CD8-positive, alpha-beta memory T cell (primary cell): ENCODE measurements at places on chromosomes 5 and 9.

DNA sequence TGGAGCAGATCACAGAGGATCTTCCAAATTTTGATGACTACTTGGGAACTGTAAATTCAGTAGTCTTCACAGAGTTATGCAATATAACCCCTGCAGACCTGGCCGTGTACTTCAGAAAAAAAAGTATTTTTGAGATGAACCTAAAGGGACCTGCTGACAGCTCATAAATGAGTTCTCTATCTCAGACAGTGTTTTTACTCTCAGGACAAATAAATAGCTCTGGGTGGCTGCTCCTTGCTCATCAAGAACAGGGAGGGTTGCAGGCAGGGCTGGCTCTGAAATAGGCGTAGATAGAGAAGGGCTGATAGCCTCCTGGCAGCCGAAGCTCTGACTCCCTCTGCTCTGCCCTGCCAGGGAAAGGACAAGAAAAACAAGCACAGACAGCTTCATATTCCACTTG lies 64.8 kb downstream of the PLAC8L1 start:
- DNase-seq, result no peak
- H3K27me3 ChIP-seq, result no peaks in the 10 kb centered on the region
- no peak overlapping the region for H3K4me3 ChIP-seq
- no peaks in the 10 kb centered on the region for H3K36me3 ChIP-seq

GRCh38 chr9:71796100-71796767 lies 27.9 kb upstream of the CEMIP2 start:
- H3K4me3 ChIP-seq, result peak overlapping the region; percentile 38
- no peak for DNase-seq
- H3K27ac ChIP-seq, result no peak overlapping the region
- peaks cover 60% of the 10 kb centered on the region for H3K4me1 ChIP-seq

DNA sequence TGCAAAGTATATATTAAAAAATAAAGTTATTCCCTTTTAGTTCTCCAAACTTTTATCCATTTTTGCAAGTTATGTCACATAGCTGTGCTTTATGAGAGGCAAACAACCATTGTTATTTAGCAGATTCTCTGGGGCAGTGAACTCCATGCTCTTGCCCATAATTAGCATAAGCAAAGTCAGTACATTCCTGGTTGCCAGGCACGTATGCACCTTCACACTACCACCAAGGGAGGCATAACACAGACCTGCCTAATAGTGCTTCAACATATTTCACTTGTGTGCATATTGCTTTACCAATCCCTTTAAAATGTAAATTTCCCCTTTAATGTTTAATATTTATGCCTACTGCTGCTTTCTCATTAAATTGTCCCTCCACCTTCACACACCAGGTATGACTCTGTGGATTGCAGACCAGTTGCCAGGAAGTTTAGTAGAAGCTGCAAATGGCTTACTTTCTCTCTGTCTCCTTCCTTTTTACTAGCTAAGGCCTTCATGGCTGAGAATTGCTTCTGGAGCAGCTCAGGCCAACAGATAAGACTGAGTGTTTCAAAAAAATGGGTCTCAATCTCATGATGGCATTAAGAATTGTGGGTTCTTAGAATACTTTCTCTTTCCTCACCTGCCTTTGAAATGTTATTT lies 388.2 kb downstream of the PRR16 start:
- no peak for DNase-seq
- no peak overlapping the region for H3K27ac ChIP-seq
- H3K4me3 ChIP-seq, result no peak overlapping the region
- H3K36me3 ChIP-seq, result no peaks in the 10 kb centered on the region

DNA sequence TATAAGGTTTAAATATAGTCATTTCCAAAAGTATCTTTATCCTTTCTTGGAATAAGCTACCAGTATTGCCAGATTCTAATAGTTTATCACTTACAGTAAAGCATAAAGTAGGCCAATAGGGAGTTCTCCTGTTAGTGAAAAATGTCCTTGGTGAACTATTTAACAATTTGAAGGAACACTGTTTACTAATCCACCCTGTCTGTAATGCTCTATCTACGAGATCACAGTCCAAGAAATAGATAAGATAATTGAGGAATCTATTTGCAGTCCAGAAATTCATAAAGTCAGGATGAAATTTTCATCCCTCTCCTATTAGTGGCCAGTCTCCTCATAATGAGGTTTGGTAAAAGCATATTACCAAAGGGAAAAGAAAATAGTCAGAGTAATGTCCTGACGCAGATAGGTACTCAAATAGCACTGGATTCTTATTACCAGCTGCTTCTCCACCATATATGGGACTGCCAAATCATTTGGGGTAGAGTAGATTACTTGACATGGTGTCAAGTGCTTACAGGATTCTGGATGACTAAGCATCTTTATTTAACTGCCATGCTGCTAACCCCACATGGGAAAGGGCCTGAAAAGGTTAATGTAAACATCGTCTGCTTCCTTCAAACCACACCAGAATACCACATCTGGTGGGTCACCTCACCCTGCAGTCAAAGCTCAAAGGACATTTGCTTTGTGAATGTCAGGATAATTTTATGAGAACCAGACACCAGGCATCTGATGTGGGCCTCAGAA lies 808.1 kb downstream of the EFNA5 start:
- no peaks in the 10 kb centered on the region for H3K27me3 ChIP-seq
- H3K4me3 ChIP-seq, result no peak overlapping the region
- no peak overlapping the region for H3K27ac ChIP-seq
- DNase-seq, result no peak
- H3K4me1 ChIP-seq, result no peaks in the 10 kb centered on the region
- H3K36me3 ChIP-seq, result no peaks in the 10 kb centered on the region

GRCh38 chr5:172456076-172456722 lies 1.9 kb upstream of the SH3PXD2B start:
- no peak overlapping the region for H3K27ac ChIP-seq
- no peak for DNase-seq
- H3K4me3 ChIP-seq, result no peak overlapping the region
- peaks cover 23% of the 10 kb centered on the region for H3K27me3 ChIP-seq
- H3K36me3 ChIP-seq, result no peaks in the 10 kb centered on the region

DNA sequence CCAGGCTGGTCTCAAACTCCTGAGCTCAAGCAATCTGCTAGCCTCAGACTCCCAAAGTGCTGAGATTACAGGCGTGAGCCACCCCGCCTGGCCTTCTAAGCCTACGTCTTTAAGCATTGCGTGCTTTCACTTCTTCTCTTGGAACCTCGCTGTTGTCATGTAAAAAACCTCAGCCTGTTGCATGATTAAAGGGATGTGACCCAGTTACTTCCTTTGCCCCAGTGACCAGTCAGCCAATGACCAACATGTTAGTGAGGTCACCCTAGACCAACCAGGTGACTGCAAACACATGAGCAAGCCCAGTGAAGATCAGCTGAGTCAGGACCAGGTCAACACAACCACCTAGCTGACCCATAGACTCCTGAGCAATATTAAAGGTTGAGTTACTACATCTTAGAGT lies 10.5 kb downstream of the KIF4B start:
- H3K27ac ChIP-seq, result no peak overlapping the region
- no peak overlapping the region for H3K4me3 ChIP-seq
- no peaks in the 10 kb centered on the region for H3K27me3 ChIP-seq
- DNase-seq, result no peak
- no peaks in the 10 kb centered on the region for H3K36me3 ChIP-seq

- no peaks in the 10 kb centered on the region for H3K4me1 ChIP-seq
- no peak overlapping the region for H3K4me3 ChIP-seq
- H3K36me3 ChIP-seq, result no peaks in the 10 kb centered on the region
- no peak for DNase-seq
Measured at GRCh38 chr5:147658293-147658932, 124.1 kb downstream of the JAKMIP2 start.

GRCh38 chr9:127067603-127068220 lies 54.7 kb downstream of the ANGPTL2 start:
- no peaks in the 10 kb centered on the region for H3K4me1 ChIP-seq
- H3K4me3 ChIP-seq, result no peak overlapping the region
- no peak for DNase-seq

- no peak overlapping the region for H3K4me3 ChIP-seq
- H3K36me3 ChIP-seq, result no peaks in the 10 kb centered on the region
- H3K27me3 ChIP-seq, result no peaks in the 10 kb centered on the region
- no peak overlapping the region for H3K27ac ChIP-seq
- DNase-seq, result peak; percentile 24
Measured at GRCh38 chr5:35761541-35761940, 95.2 kb upstream of the IL7R start.

- no peak for DNase-seq
- H3K36me3 ChIP-seq, result no peaks in the 10 kb centered on the region
Measured at GRCh38 chr5:97266576-97266975, 83.5 kb upstream of the RIOK2 start.

DNA sequence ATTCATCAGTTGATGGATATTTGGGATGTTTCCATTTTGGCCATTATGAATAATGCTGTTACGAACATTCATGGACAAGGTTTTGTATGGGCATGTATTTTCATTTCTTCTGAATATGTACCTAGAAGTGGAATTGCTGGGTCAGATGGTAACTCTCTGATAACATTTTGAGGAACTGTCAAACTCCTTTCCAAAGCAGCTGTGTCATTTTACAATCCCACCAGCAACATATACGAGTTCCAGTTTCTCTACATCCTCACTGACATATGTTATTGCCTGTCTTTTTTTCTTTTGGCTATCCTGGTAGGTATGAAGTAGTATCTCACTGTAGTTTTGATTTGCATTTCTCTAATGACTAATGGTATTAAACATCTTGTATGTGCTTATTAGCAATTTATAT lies 86.7 kb downstream of the PRKACG start:
- no peaks in the 10 kb centered on the region for H3K36me3 ChIP-seq
- no peak for DNase-seq
- peaks cover 5% of the 10 kb centered on the region for H3K27me3 ChIP-seq
- H3K27ac ChIP-seq, result no peak overlapping the region
- peaks cover 9% of the 10 kb centered on the region for H3K4me1 ChIP-seq
- H3K4me3 ChIP-seq, result no peak overlapping the region

- H3K4me1 ChIP-seq, result peaks cover 4% of the 10 kb centered on the region
- peaks cover 49% of the 10 kb centered on the region for H3K36me3 ChIP-seq
- H3K27me3 ChIP-seq, result no peaks in the 10 kb centered on the region
- no peak overlapping the region for H3K4me3 ChIP-seq
Measured at GRCh38 chr9:131181091-131181681, 55.8 kb downstream of the NUP214 start.

GRCh38 chr9:98971168-98971914 lies 27.6 kb downstream of the COL15A1 start:
- H3K4me3 ChIP-seq, result no peak overlapping the region
- peaks cover 9% of the 10 kb centered on the region for H3K27me3 ChIP-seq
- no peaks in the 10 kb centered on the region for H3K36me3 ChIP-seq
- no peak overlapping the region for H3K27ac ChIP-seq

- no peak within 1 kb of the TSS for H3K27ac ChIP-seq
- peaks cover 10% of the 10 kb centered on the region for H3K4me1 ChIP-seq
- H3K27me3 ChIP-seq, result no peaks in the 10 kb centered on the region
- peak; percentile 35 for DNase-seq
- H3K4me3 ChIP-seq, result peak within 1 kb of the TSS; percentile 64
- no peaks in the 10 kb centered on the region for H3K36me3 ChIP-seq
Measured at GRCh38 chr9:14693251-14693861, at the start of gene ZDHHC21. TSS of gene ZDHHC21 (minus strand) at chr9:14693432. CDS start at chr9:14674340, 19,092 bp downstream.

- H3K27ac ChIP-seq, result peak overlapping the region; percentile 41
- DNase-seq, result no peak
- H3K27me3 ChIP-seq, result no peaks in the 10 kb centered on the region
- H3K4me3 ChIP-seq, result no peak overlapping the region
Measured at GRCh38 chr5:131747180-131748105, 49.4 kb downstream of the FNIP1 start.

- H3K4me1 ChIP-seq, result peaks cover 61% of the 10 kb centered on the region
- no peaks in the 10 kb centered on the region for H3K36me3 ChIP-seq
- no peaks in the 10 kb centered on the region for H3K27me3 ChIP-seq
- H3K27ac ChIP-seq, result peak overlapping the region; percentile 27
- no peak for DNase-seq
Measured at GRCh38 chr9:35910613-35911359, 1.5 kb downstream of the SPAAR start.

DNA sequence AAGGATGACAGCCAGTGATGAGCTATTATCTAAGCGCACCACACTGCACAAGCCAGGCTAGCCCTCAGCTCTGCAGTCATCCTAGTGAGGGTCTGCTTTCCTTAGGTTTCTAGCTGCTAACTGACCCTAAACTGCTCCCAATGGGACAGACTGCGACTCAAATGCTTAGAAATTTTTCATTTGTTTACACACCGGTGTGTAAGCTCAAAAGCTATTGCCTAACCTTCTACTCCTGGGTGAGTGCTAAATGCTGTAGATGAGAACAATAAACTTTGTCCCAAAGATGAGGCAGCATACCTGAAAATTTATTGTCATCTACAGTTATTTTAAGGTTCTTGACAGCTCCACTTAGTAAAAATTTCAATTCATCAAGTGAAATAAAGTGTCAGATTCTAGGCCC lies 311.4 kb downstream of the TMEM167A start:
- no peaks in the 10 kb centered on the region for H3K4me1 ChIP-seq
- DNase-seq, result no peak
- H3K27me3 ChIP-seq, result no peaks in the 10 kb centered on the region
- H3K4me3 ChIP-seq, result no peak overlapping the region
- H3K27ac ChIP-seq, result no peak overlapping the region

- no peak overlapping the region for H3K27ac ChIP-seq
- H3K27me3 ChIP-seq, result no peaks in the 10 kb centered on the region
- no peaks in the 10 kb centered on the region for H3K36me3 ChIP-seq
- H3K4me1 ChIP-seq, result no peaks in the 10 kb centered on the region
- no peak for DNase-seq
Measured at GRCh38 chr9:83724436-83724835, 16.7 kb upstream of the UBQLN1 start.

DNA sequence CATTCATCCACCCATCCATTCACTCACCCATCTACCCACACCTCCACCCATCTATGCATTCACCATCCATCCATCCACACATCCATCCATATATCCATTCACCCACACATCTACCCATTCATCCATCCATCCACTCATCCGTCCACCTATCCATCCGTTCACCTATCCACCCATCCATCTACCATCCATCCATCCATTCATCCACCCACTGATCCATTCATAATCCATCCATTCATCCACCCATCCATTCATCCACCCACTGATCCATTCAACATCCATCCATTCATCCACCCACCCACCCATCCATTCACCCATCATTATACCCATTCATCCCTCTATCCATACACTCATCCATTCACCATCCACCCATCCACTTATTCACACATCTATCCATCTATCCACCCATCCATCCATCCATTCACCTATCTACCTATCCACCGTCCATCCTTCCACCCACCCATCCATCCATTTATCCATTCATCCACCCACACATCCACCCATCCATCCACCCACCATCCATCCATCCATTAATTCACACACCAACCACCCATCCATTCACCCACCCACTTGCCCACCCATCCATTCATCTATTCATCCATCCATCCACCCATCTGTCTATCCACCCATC lies 336.5 kb upstream of the IRX4 start:
- H3K4me3 ChIP-seq, result no peak overlapping the region
- H3K4me1 ChIP-seq, result no peaks in the 10 kb centered on the region
- H3K27me3 ChIP-seq, result no peaks in the 10 kb centered on the region
- H3K36me3 ChIP-seq, result no peaks in the 10 kb centered on the region
- no peak for DNase-seq
